Stimulated activated CD4-positive, alpha-beta T cell treated with anti-CD3 and anti-CD28 coated beads, Interleukin-15, amount 100 ng/mL, for 24 hours (primary cell): ENCODE measurements at places on chromosomes 12 and 14.

GRCh38 chr12:9606736-9607372 lies 862 bp downstream of the KLRB1 start:
- DNase-seq, result no peak

GRCh38 chr12:66189889-66190288 lies 875 bp downstream of the IRAK3 start:
- no peak for DNase-seq

GRCh38 chr14:58353516-58354299 lies 42.0 kb upstream of the TOMM20L start:
- no peak for DNase-seq

DNA sequence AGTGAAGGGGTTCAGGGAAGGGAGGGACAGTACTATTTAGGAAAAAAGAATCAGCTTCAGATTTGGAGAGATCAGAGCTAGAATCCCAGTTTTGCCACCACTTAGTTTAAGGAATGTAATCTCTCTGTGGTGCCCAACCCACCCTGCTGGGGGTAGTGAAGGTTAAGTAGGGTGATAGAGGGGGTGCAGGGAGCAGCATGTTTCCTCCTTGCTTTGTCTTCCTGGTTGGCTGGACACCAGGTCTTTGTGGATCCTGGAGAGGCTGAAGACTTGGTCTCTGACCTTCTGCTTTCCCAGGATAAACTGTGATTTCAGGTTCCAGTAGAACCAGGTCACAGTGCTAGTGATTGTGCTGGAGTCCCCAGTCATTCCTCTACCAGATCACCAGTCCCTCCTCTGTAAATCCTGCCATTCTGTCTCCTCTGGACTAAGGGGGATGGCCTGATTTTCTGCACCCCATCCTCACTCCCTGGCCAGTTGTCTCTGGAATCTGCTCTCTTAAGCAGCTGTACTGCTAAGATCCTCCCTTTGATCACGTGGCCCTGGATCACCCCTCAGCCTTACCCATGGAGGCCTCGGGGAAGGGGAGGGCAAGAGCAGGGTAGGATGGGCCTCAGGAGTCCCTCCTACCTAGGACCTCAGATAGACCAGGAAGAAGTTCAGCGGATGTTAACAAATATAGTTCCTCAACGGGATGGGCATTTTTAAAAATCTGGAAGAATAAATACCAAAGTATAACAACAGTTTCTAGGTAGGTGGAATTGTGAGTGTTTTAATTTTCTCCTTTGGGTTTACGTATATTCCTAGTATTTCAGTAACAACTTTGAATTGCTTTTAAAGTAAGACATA lies 3.1 kb downstream of the MAP3K12 start:
- DNase-seq, result no peak

GRCh38 chr12:1628666-1629337 lies at the start of gene WNT5B:
TSS of gene WNT5B (plus strand) at chr12:1629231. CDS start at chr12:1631355, 2,124 bp downstream.
- no peak for DNase-seq

DNA sequence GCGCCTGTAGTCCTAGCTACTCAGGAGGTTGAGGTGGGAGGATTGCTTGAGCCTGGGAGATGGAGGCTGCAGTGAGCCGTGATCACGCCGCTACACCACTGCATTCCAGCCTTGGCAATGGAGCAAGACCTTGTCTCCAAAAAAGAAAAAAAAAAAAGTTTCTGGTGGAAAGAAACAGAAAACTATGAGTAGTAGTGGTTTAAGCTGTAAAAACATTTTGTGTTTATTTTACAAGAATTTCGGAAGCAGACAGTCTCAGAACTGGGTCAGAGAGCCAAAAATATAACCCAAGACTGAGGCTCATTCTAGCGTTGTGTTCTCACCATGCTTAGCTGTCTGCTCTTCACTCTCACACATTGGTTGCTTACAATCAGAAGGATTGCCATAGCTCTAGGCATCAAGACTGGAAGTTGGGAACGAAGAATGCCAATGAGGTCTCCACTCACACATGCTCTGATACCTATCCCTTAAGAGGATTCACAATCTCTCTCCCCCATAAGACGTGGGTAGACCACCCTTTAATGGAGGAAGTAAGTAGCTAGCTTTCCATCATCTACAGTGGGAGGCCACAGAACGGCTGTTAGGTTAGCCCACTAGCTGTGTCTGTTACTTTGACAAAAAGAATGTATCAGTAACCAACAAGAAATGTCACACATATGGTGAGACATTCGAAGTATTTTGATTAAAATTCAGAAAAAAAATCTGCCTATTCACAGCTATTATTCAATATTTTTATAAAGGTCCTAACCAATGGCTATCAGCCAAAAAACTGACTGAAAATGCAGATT lies 117.6 kb upstream of the RASSF8 start:
- DNase-seq, result no peak

- DNase-seq, result no peak
These were observed 601 bp downstream of the COX14 start for GRCh38 chr12:50112456-50113218.

DNA sequence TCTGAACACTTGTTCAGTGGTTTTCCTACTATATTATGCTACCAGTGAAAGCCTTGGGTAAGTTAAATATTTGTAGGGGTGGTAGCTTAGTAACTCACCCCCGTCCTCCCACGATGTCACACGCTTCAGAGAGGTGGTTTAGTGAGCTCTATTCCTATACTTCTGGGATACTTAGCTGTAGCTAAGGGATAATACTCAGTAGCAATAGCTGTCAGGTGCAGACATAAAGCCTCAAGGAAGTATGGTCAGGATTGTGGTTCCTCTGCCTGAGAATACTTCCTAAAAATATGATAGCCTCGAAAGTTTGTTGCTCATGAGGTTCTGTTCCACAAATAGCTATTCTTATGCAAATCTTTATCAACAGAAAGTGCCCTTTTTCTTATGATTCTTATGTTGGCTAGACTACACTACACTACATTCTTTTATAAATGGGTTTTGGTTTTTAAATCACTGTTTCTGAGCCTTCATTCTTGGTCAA lies 11.9 kb downstream of the DLST start:
- no peak for DNase-seq

- no peak for DNase-seq
These were observed 216.2 kb upstream of the RMST start for GRCh38 chr12:97246368-97246767.

DNA sequence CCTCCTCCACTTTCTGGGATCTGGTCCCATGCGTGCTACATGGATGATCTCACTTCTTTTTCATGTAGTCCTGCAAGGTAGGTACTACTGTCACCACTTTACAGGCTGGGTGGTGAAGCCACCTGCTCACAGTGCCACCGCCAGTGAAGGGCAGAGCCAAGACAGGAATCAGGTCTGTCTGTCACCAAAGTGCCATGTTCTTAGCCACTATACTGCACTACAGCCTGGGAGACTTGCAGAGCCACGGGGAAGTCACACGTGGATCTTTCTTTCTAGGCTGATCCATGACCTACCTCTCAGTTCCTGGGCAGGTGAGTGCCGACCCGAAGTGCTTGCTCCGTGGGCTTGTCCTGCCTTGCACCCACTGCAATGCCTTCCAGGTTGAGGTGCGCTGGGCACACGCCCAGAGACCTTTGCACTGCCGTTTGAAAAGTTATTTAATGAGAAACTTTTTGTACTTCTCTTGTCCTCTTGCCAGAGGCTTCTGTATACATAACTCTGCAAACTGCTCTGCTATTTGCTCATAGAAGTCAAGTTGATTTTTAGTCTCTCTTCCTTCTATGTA lies 19.7 kb upstream of the CLMN start:
- no peak for DNase-seq

DNA sequence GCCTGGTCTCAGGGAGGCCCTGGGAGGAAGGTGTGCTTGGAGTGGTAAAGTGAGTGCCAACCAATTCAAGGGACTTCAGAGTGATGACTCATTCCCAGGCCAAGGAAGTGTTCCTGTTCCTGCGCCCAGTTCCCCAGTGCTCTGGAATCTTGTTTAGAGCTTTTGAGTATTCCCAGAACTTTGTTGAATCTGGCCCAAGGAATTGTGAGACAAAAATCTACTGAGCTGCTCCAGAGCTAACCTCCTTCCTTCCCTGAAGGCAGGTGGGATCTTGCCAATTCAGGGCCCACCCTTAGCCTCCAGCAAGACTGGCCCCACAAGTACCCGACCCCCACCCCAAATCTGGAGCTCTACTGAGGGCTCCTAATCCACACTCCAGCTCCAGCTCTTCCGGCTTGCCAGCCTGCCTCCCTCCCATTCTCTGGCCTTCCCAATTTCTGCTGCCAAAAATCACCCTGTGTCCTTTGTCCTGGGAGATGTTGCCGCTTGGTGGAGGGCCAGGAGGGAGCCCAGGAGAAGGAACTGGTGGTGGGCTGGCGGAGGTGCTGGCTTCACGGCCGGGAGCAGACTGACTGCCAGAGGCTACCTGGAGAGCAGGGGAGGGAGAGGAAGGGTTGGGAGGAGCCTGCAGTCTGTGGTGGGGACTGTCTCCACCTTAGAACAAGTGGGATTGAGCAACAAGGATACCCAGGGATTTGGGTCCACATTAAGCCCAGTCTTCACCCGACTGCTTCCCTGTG lies 2.0 kb upstream of the ATN1 start:
- no peak for DNase-seq

- no peak for DNase-seq
These were observed 222.0 kb upstream of the CPNE8 start for GRCh38 chr12:39127401-39127800.

DNA sequence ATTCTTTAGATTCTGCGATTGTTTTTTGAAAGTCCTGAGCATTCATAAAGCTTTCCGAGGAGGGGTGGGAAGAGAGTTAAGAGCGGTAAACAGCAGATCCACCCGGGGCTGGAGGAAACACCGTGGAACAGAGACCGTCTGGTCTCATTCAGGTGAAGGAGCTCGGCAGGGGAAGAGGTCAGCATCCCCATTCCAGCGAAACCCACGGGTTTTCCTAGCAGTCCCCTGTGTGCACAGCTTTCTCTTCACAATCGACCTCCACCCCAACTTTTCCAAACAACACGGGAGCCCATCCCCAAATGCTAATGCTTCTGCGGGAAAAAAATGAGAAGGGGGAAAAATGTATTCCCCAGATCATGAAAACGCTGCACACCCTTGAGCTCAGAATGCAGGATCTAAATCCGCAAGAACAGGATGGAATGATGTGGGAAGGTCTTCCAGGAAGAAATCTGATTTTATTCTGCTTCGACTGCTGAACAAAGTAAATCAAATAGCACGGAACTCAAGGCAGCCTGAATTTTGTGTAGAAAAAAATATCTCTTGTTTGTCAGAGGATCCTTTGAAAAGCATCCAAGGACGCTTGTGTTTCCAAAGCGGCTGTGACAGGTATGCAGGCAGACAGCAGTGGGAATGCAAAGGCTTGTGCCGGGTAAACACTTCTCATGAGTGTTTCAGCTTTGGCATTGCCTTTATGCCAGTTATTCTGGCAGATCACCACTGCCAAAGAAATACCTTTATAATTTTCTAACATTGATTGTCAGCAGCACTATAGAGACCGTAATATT lies 128.8 kb downstream of the NDUFA12 start:
- DNase-seq, result no peak

DNA sequence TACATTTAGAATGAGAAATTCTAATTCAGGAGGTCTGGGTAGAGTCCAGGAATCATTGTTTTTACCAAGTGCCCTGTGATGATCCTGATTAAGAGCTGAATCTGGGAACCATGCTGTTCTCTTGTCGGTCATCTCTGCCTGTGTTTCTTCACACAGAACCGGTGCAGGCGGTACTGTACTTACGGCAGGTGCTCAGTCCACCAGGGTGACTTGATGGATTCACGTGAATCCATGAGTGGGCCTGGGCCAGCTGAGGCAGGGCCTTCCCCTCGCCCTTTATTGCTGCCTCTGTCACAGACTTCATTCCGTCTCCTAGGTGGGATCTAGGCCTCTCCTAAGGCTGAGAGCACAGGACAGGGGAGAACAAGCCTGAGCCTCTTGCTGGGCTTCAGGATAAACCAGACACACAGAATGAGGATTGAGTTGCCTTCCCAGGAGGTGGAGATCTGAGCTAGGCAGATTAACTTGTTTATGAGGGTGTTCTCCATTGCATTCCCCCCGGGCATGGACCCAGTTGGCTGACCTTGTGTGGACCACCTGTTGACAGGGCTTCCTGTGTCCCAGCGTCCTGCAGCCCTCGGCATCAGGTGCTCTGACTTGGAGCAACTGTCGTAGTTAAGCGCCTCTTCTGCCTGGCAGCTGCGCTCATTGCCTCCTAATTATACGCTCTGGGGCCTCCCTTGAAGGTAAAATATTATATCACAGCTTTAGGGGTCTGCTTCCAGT lies 42.1 kb downstream of the B4GALNT3 start:
- no peak for DNase-seq

- no peak for DNase-seq
These were observed 77.3 kb downstream of the VCPKMT start for GRCh38 chr14:50039120-50039517.

DNA sequence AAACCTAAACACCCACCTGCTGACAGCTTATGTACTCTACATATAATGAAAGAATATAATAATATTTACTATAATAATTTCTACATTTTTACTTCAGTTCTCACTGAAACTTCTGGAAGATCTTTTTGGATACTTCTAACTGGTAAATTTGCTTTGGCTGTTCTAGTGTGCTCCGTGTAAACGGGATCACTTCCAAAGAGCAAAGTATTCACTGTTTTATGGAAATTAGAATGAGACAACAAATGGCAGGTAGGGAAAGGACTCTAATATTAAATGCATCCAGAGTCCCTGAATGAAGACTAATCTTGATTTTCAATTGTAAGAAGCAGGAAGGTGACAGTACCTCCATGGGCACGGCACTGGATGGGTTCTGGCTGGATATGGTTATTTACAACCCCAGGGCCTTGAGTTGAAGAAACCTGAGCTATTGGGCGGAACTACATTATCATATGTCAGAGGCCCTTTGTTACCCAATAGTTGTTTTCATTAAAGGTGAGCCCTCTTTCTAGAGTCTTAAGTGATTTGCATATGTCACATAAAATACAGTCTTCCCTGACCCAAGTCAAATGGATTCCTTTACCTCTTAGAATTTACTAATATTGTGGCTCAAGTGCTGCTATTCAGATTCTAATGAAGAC lies 10.7 kb downstream of the ERP29 start:
- DNase-seq, result no peak

GRCh38 chr14:71236487-71236886 lies 329.2 kb downstream of the PCNX1 start:
- no peak for DNase-seq

GRCh38 chr12:56670836-56671235 lies 17.2 kb downstream of the PTGES3 start:
- no peak for DNase-seq

- DNase-seq, result no peak
These were observed 264.4 kb upstream of the OR4E1 start for GRCh38 chr14:21937996-21938395.

DNA sequence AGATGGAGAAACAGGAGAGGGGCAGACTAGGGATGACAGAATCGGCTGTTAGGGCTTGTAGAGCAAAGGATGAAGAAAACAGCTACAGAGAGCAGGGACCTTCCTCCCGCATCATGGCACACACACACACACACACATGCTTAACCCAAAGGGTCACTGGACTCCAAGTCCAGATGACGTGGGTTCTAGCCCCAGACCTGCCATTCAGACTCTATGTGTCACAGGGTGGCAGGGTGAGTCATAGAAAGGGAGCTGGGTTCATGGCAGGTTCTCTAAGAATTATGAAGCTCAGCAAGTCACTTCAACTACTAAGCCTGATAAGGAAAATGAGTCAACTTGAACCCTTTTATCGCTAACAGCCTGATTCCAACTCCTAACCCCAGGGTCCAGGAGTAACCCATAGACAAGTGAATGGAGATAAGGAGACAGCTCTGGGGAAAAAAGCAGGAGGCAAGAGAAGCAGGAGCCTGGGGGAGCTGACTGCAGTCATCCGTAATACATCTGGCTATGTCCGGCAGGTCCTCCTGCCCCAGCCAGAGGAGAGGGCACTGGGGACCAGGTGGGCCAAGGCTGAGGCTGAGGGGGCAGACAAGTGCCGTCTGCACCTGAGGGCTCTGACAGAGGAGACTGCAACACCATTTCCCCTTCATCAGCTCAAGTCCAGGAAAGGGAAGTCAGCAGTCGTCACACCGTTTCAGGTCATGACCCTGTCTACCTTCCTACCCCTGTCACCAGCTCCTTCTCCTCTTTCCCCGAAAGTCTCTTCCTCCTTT lies 3.6 kb upstream of the TNFRSF1A start:
- peak; percentile 70 for DNase-seq
